ENCODE measurements at places on chromosomes 1 and 21.

- H3K4me3 ChIP-seq: no peak overlapping the region
- no peaks in the 10 kb centered on the region for H3K36me3 ChIP-seq
- DNase-seq: no peak
Measured at GRCh38 chr21:15496911-15497310, 232.9 kb upstream of the USP25 start.

- H3K36me3 ChIP-seq: no peaks in the 10 kb centered on the region
- no peak overlapping the region for H3K4me3 ChIP-seq
- no peak overlapping the region for H3K27ac ChIP-seq
- DNase-seq: no peak
Measured at GRCh38 chr1:110686188-110686587, 11.4 kb upstream of the KCNA3 start.

- DNase-seq: no peak
- no peaks in the 10 kb centered on the region for H3K27me3 ChIP-seq
- no peak overlapping the region for H3K4me3 ChIP-seq
Measured at GRCh38 chr1:147756341-147756740, 4.1 kb downstream of the GJA5 start.

DNA sequence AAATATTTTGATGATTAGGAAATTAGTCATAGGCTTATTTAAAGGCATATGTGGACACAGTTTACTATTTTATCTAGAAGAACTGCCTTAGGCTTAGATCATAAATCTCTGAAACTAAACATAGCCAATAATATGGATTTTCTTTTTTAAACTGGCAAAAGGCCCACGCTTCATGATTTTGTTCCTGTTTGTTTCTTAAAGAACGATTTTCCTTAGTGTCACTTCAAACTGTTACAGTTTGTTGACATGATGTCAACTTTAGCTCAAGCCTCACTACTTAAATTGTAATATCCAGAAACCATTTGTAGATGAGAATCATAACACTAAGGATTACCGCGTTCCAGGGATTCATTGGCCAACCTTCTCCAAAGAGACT is 322.6 kb downstream of the HHIPL2 start:
- no peaks in the 10 kb centered on the region for H3K27me3 ChIP-seq
- H3K27ac ChIP-seq: no peak overlapping the region
- no peaks in the 10 kb centered on the region for H3K4me1 ChIP-seq
- H3K36me3 ChIP-seq: no peaks in the 10 kb centered on the region
- no peak for DNase-seq

Measured in upper lobe of right lung (tissue), 1 donor.